ENCODE measurements at places on chromosomes 13 and 19. TPM values are rescaled to one million over a fixed set of nuclear protein-coding genes. Genes with fewer than 3 reads are reported as not detected.

DNA sequence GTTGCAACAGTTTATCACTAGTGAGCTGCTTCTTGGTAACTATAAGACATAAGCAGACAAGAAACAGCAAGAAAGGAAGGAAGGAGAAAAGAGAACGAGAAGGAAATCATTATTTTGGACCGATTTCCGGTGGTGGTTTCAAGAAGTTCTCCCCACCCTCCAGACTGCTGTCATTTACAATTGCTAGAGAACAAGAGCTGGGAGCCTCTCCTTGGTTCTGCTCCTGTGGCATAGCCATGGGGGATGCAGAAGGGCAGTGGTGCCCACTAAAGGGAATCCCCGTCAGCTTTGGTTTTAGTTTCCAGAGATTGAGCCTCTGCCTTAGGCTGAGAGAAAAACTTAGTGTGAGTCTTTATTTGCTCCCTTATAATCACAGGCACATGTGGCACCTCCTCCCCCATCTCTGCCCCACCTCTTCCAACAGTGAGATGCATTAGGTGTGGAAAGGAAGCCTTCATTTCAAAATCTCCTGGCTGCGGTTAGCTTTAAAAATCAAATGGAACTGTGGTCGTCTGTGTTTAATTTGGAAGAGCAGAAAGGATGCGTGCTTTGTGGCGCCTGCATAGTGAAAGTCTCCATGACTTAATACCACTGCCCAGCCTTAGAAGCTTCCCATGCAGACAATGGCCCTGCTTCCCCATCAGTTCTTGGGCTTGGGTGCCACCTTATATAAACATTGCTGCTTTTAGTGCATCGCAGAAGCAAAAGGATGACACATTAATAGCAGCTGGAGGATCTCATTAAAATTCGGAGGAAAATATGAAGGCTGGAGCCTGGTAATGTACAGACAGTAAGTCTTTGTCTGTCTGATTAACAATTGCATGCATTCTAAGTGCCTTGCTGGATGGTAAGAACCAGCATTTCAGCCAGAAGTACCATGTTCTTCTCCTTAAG is 25.0 kb downstream of the LRCH1 start:
- DNase-seq: peak; percentile 13

DNA sequence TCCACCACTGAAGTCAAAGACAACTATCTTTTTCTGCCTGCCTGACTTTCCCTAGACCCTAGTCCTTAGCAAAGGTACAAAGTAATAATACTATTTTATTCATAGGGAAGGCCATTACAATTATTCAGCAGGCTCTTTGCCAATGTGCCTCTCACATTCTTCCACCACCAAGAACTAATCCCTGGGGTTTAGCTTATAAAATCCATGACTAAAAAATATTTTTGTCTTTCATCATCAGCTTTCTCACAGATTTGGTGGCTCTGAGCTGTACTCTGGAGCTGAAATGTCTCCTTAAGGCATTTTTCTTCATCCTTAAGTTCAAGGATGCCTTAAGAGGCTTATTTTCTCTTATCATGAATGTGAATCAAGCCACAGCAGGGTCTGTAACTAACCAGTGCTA is 96.1 kb downstream of the OXGR1 start:
- DNase-seq: no peak

- DNase-seq: no peak
Observed at GRCh38 chr19:5030822-5031221, 61.9 kb downstream of the KDM4B start.

- DNase-seq: peak; percentile 19
Observed at GRCh38 chr19:51664997-51665396, 18.4 kb upstream of the SIGLEC14 start.

GRCh38 chr13:72462166-72462565 is 265.3 kb downstream of the MZT1 start:
- DNase-seq: no peak

The C19orf85 gene
- total RNA-seq: not detected

- DNase-seq: no peak
Observed at GRCh38 chr13:28357911-28358433, 137.0 kb downstream of the FLT1 start.

The RNF17 gene
- not detected for total RNA-seq

The CACNA1A gene
- total RNA-seq: 0.86 TPM

The TEKTIP1 gene
- not detected for total RNA-seq

The SULT2A1 gene
- total RNA-seq: not detected

GRCh38 chr19:54160182-54160811 is 776 bp upstream of the LENG1 start:
- no peak for DNase-seq

- no peak for DNase-seq
Observed at GRCh38 chr19:5037936-5038335, 69.0 kb downstream of the KDM4B start.

GRCh38 chr19:55041627-55042343 is 3.7 kb upstream of the GP6 start:
- no peak for DNase-seq

DNA sequence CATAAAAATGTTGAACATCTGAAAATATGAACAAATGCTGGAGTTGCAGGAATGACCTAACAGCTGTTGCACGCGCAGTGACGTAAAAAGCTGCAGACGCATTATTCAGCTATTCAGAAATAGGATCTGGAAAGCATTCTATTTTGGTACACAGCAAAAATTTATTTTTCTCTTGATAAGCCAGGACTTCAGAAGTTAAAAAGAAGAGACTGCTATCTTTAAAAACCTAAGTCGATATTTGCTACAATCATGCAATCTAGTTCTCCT is 36.9 kb upstream of the STARD13 start:
- peak; percentile 86 for DNase-seq

- no peak for DNase-seq
Observed at GRCh38 chr13:61954092-61954491, 538.4 kb upstream of the PCDH20 start.

The DLEU7 gene
- not detected for total RNA-seq

- DNase-seq: no peak
Observed at GRCh38 chr13:50069261-50069660, 54.0 kb downstream of the KCNRG start.

DNA sequence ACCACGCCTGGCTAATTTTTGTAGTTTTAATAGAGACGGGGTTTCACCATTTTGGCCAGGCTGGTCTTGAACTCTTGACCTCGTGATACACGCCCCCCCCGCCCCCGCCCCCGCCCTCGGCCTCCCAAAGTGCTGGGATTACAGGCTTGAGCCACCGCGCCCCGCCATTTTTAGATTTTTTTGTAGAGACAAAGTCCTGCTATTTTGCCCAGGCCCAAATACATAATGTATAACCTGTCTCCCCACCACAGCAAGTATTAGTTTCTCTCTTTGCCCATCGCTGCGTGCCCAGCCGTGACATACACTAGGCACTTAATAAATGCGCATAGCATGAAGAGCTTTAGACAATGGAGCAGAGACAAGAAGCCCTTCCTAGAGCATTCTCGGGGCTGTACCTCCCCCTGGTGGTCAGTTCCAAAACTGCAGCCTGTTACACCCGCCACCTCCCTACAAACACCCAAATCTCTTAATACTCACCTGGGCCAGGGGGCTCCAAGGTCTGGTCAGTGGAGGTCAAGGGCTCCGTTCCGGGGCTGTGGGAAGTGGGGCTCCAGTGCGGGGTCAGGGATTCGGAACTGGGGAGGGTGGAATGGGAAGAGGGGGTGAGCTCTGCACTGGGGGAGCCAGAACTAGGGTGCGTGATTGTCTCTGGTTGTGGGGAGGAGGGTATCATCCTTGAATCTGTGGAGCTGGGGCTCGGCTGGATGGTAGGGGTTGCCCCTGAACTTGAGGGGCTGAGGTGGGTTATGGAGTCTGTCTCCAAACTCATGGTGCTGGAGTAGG is 22.5 kb downstream of the IQCN start:
- DNase-seq: peak; percentile 49

The SOHLH2 gene
- total RNA-seq: 2.8 TPM

The ZNF112 gene
- total RNA-seq: 7.0 TPM

DNA sequence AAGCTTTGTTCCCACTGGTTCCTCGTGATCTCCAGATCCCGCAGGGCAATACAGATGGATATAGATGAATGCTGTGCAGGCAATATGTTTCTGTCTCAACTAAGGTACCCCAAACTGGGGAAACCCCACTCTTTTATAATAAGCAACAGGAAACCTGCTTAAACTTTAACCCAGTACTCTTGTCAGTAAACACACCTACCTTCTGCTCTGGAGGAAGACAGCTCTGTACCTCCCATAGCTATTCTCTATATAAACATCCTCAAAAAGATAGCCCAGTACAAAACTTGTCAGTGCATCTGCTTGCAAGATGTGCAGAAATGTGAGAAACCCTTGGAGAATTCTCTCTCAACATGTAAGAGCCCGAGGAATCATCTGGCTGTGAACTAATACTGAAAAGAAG is 583.6 kb downstream of the OLFM4 start:
- DNase-seq: no peak

The PSG2 gene
- total RNA-seq: not detected

GRCh38 chr13:110103534-110103933 is 203.4 kb downstream of the COL4A1 start:
- no peak for DNase-seq

GRCh38 chr19:10723591-10723990 is 5.7 kb downstream of the DNM2 start:
- DNase-seq: no peak

DNA sequence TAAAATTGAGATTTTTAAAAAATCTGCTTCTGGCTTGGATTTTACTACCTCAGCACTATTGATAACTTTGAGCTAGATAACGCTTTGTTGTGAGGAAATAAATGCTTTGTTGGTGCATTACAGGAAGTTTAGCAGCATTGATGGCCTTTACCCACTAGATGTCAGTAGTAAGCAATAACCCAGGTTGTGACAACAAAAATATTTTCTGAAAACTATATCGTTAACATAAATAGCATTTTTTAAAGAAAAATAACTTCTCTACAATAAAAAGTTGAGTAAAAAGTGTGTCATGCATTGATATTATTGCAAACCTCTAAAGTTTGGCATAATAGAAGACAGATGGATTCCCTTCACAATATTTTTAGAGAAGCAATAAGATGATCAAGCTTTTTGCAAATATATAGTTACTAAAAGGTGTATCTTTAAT is 1246.5 kb downstream of the UQCRFS1 start:
- DNase-seq: no peak

DNA sequence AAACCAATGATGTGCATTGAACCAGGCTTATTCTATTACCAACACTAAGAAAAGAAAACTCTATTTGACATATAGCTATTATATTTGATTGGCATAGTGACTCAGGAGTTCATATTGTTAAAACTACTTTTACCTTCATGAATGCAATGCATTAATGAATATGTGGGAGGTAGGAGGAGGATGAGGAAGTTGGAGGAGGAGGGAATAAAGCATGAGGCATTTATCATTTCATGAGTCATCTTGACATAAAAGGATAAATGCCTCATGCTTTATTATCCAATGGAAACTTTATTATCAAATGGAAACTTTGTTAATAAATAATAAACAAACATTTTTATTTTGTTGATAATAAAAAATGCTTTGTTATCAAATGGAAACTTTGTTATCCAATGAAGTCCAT is 116.5 kb downstream of the SPRY2 start:
- DNase-seq: peak; percentile 18

DNA sequence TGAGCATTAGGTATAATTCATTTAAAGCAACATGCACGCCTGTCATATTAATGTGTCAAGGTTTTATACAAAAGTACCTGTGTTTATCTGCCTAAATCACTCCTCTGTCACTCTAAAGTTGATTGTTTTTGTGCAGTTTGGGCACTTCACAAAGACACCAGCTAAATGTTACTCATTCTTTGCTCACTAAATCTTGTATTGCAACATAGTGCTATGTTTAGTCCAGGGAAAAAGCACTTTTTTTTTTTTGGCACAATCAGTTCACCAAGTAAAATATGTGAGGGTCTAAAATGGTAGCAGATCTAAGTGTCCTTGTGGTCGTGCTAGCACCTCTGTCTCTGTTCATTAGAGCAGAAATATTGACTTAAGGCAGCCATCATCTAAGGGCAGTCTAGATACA is 2526.7 kb upstream of the PCDH20 start:
- DNase-seq: no peak

The CEACAM4 gene
- total RNA-seq: not detected

GRCh38 chr13:102721800-102722231 is 27.0 kb upstream of the METTL21C start:
- DNase-seq: peak; percentile 53

The SIAH3 gene
- total RNA-seq: not detected

- no peak for DNase-seq
Observed at GRCh38 chr19:1446713-1447481, 3.0 kb upstream of the APC2 start.

DNA sequence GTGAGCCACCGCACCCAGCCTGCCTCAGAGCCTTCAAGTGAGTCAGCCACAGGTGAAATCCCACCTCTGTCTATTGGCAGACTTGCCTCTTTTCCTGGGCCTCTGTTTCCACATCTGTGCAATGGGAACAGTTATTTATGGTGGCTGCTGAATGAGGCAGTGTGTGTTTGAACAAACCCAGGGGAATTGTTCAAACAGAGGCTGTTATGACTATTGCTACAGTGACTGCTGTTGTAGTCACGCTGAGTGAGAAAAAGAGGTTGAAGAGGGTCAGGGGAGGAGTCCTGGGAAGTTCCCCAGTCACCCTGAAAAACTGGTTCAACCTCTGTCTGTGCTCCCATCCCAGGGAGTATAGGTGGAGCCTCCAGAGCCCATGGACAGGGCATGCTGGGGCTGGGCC is at the start of gene CEACAM19:
Gene CEACAM19 (plus strand): TSS at position 83 of the 400 bp plus-strand sequence. CDS start 450 bp downstream, outside the sequence.
- DNase-seq: no peak

The HIPK4 gene
- total RNA-seq: not detected

The NCAN gene
- under 0.01 TPM for total RNA-seq

The ZNF490 gene
- 10.3 TPM for total RNA-seq

- no peak for DNase-seq
Observed at GRCh38 chr19:53374288-53374687, 8.8 kb downstream of the ZNF525 start.

GRCh38 chr19:39265321-39265916 is 2.8 kb upstream of the IFNL2 start:
- DNase-seq: no peak

Measured in LHCN-M2 (cell line).